Sciatic nerve (tissue), 2 donors: ENCODE measurements at places on chromosomes 4 and X.

GRCh38 chrX:130916636-130917422 lies 13.8 kb upstream of the ENOX2 start:
- peak; percentile 61 for DNase-seq

DNA sequence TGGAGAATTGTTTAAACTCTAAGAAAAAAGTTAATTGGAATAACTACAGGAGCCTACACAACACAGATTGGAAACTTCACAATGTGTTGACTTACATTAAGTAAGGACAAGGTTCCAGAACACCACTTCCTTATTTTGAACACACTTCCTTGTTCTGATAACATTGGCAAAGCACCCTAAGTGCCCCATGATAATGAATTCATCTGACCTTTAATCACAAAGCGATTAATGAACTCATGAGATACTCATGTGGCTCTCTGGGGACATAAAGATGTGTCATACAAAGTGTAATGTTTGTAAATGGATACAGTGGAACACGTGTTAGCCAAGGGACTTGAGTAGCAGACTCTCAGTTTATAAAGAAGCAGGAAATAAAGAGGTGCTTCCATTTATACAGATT lies 69.0 kb upstream of the ATOH1 start:
- no peak for DNase-seq

DNA sequence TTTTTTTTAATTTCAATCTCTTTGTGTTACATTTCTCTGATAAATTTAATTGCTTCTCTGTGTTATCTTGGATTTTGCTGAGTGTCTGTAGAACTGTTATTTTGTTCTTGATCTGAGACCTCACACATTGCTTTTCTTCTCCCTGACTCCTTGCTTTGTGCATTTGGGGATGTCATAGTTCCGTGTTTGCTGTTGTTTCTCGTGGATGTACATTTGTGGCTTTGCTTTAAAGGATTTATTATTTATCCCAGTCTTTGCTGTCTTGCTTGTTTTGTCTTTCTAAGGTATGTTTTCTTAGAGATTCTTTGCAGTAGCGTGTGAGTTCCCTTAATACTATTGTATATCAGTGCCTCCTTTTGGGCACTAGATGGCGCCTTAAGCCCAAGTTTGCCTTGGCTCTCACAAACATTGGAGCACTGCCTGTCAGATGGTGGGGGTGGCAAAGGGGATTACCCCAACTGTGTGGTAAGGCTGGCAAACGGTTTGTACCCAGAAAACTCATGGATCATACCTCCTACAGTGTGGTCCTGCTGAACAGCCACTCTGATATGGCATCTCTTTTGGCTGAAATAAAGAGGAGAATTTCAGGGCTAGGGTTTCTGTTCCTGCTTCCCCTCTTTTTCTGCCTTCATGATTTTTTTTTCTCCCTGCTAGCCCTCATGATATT lies 96.4 kb downstream of the PGRMC2 start:
- peak; percentile 73 for DNase-seq

DNA sequence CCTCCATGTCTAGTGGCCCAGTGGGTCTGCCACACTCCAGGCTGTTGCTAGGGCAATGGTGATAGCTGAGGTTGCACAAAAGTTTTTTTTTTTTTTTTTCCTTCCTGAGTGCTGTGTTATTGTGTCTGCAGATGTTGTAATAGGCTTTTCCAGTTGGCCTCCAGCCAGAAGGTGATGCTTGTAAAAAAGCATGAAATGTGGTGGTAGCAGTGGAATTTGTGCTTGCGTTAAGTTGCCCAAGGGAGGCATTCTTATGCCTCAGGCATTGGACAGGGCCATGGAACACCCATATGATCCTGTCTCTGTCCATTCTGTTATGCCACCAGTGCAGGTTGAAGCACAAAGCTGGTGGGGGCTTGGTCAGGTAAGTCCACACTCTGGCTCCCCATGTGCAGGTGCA lies 660.5 kb upstream of the SPANXN1 start:
- no peak for DNase-seq

DNA sequence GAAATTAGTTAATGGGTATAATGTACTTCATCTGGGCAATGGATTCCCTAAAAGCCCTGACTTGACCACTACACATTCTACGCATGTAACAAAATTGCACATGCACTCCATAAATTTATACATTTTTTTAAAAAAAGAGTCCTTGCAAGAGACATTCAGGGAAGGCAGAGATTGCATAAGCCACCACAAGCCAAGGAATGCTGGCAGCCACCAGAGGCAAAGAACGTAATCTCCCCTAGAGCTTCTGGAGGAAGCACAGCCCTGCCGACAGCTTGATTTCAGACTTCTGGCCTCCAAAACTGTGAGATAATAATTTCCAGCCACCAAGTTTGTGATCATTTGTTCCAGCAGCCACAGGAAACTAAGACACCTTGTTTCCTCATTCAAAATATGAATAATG lies 185.6 kb upstream of the GALNT7 start:
- no peak for DNase-seq

DNA sequence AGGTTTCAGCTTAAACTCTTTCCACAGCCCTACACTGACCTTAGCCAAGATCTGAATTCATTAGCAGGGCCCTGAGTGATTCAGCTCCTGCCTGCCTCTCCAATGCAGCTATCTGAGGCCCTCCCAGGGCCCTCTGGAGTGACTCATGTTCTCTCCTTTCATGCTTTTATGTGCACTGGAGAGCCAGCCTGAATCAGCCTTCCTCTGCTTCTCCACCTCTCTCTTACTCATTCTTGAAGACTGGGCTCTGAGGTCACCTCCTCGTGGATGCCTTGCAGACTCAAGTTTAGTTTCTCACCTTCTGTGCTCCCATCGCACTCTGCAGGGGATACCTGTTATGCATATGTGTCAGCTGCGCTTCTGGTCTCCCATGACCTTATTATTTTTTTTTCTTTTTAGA lies 3.1 kb upstream of the OCIAD2 start:
- no peak for DNase-seq

- DNase-seq = no peak
Observed at GRCh38 chr4:34271479-34272355, 1972.6 kb downstream of the ARAP2 start.

GRCh38 chr4:76035141-76035540 lies 729 bp downstream of the CXCL11 start:
- DNase-seq = no peak

- no peak for DNase-seq
Observed at GRCh38 chr4:149985981-149986380, 92.3 kb upstream of the DCLK2 start.

DNA sequence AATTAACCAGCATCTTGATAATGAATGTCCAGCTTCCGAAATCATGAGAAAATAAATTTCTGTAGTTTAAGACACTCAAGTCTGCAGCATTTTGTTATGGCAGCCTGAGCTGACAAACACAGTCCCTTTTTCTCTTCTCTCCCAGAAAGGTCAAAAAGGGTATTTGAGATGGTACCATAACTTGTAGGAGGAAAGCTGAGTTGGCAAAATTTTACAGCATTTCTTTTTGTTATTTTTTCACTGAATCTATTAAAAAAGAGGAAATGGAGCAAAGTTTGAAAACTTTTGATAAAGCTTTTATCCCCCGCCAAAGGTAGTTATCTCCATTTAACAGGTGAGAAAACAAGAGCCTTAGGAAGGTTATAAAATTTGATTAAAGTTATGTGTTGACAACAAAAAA lies 367.6 kb upstream of the TECRL start:
- DNase-seq = no peak

GRCh38 chr4:70627620-70628019 lies 924 bp upstream of the ENAM start:
- DNase-seq = no peak

DNA sequence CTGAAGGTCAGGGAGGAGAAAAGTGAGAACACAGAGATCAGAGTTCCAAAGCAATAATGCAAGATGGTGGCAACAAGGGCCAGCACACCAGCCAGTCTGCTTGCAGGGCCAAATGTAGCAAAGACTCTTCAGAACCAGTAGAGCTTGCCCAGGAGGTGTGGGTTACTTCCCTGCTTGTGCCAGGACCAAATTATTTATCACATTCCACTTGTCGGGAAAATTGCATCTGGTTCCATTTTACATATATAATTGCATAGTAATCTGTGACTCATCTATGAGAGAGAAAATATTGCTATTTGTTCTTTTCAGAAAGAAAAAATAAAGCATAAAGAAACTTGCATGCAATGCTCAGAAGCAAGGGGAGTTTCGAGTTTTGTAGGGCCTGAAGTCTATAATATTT lies 41.4 kb downstream of the MAML3 start:
- DNase-seq = no peak

DNA sequence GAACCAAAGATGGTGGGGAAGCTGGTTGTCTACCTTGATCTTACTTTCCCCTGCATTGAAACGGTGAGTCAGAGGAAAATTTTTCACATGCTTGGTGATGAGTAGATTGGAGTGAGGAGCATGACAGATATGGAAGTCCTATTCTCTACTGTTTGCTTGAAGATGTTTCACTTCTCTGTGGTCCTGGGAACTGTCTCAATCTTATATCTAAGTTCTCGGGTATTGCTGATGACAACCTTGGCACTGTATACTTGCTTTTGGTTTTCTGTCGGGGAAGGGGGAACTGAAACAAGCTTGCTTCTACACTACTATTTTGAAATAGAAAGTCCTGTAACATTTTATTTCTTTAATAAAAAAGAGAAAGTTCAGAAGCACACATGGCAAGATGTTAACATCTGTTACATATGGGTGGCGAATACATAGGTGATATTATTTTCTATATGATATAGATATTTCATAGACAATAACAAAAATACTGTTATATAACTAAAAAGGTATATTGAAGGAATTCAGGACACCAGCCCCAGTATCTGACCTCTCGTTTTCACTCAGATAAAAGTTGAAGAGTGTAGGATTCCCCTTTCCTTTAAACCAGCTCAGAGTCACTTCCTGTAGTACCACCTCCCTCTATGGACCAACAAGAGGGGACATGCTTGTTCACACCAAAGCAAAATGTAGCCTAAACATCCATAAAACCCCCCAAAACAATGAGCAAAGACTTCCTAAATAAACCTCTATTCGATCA lies 88.8 kb downstream of the FMR1NB start:
- no peak for DNase-seq

DNA sequence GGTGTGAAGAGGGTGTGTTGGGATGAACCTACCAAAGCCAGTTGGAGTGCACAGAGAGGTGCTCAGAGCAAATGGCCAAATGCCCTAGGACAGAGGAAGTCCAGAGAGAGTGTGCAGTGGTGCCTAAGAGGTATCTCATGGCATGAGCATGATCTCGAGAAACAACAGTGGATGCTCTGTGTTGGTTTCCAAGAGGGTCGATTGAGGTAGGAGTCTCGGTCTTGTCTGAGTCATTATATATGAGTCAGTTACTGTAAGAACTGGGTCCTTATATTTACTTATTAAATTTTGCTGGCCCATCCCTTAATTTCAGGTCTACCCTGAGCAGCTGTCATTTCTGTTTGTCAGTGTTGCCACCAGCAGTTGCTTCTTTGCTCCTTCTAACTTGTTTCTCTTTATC lies 86.6 kb upstream of the TMEM150C start:
- DNase-seq = no peak

DNA sequence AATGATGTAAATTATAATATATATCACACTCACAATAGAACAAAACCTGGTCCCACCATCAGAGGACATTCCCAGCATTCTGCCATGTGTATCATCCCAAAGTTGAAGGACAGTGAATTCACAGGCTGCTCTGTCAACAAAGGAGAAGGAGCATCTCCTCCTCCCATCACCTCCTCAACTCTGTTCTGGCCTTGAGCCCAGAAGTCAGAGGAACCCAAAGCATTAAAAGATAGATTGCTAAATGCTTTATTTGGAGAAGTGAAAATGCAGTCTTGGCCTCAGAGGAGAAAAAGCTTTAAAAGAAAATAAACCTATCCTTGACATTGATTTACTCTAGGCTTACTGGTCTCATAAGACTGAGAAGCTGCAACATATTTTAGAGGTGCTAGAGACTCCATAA lies 268.8 kb upstream of the RASGEF1B start:
- DNase-seq = no peak

DNA sequence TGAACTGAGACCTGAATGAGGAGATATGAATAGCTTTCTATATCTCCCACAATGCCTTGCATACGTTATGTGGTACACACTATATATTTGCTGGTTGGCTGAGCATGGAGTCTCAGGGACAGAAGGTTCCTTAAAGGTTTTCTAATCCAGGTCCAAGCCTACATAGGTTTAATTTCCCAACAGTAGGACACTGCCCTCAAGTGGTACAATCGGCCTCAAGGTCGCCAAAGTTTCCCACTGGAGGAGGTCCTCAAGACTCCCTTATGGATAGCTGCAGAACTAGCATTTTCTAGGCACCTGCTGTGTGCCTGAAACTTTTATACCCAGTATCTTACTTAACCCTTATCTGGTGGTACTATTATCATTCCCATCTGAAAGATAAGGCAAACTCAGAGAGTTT lies 21.0 kb upstream of the EFNB1 start:
- no peak for DNase-seq

DNA sequence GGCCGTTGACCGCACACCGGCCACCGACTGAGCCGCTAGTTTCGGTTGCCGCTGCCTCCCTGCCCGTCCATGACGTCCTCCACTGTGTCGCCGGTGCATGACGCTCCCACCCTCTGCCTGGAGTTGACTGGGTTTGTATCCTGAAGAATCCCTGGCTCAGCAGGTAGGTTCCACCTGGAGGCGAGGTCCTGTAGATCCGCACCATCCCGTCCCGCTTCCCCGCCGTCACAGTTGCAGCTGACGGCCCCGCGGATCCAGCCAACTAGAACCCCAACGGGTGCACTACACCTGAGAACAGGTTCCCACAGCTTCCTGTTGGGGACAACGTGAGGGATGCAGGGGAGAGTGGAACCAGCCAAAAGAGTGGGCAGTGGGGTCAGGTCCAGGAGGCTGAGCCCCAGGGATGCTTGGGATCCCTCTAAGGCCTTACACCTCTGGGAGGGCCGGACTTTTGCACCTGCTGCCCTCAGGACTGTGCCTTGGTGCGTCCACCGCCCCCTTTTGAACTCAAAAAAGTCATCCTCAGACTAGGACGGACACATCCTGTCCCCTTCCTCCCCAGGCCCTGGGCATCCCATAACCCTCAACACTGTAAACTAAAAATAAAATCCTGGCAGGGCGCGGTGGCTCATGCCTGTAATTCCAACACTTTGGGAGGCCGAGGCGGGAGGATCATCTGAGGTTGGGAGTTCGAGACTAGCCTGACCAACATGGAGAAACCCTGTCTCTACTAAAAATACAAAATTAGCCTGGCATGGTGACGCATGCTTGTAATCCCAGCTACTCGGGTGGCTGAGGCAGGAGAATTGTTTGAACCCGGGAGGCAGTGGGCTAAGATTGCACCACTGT lies 1.1 kb upstream of the SLBP start:
- DNase-seq = no peak

GRCh38 chrX:68175562-68175961 lies 257.7 kb downstream of the OPHN1 start:
- DNase-seq = no peak
